Upper lobe of left lung (tissue), 6 donors: ENCODE measurements at places on chromosomes 16 and 17. TPM values are rescaled to one million over a fixed set of nuclear protein-coding genes. Genes with fewer than 3 reads are reported as not detected.

DNA sequence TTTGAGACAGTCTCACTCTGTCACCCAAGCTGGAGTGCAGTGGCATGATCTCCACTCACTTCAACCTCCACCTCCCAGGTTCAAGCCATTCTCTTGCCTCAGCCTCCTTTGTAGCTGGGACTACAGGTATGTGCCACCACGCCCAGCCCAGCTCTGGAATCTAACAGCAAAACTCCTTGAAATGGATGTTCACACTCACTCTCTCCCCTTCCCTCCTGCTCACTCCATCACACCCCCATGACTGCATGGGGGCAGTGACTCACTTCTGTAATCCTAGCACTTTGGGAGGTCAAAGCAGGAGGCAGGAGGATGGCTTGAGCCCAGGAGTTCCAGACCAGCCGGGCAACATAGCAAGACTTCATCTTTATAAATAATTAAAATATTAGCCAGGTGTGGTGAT is 11.1 kb upstream of the TFAP4 start:
- no peaks in the 10 kb centered on the region for H3K27me3 ChIP-seq
- H3K4me3 ChIP-seq: no peak overlapping the region
- DNase-seq: no peak
- peaks cover 11% of the 10 kb centered on the region for H3K4me1 ChIP-seq
- no peaks in the 10 kb centered on the region for H3K36me3 ChIP-seq
- no peak overlapping the region for H3K27ac ChIP-seq

GRCh38 chr17:28613931-28614381 is at the start of gene RSKR:
TSS of gene RSKR (minus strand) at chr17:28614185. CDS start at chr17:28614161, 24 bp downstream.
- H3K36me3 ChIP-seq: peaks cover 52% of the 10 kb centered on the region
- H3K27ac ChIP-seq: no peak within 1 kb of the TSS
- H3K27me3 ChIP-seq: no peaks in the 10 kb centered on the region
- DNase-seq: no peak

The ATP2C2 gene
- 68.3 TPM for total RNA-seq

GRCh38 chr17:71793518-71793917 is 327.3 kb upstream of the SOX9 start:
- no peaks in the 10 kb centered on the region for H3K36me3 ChIP-seq
- H3K4me3 ChIP-seq: no peak overlapping the region
- no peaks in the 10 kb centered on the region for H3K4me1 ChIP-seq
- no peak overlapping the region for H3K27ac ChIP-seq
- no peak for DNase-seq
- H3K27me3 ChIP-seq: no peaks in the 10 kb centered on the region

The CBX4 gene
- total RNA-seq: 26.1 TPM

- H3K27ac ChIP-seq: no peak overlapping the region
- no peak overlapping the region for H3K4me3 ChIP-seq
- H3K27me3 ChIP-seq: no peaks in the 10 kb centered on the region
- no peak for DNase-seq
- H3K36me3 ChIP-seq: peaks cover 59% of the 10 kb centered on the region
- H3K4me1 ChIP-seq: no peaks in the 10 kb centered on the region
These were observed 15.9 kb upstream of the CLEC18C start for GRCh38 chr16:70157477-70158260.

DNA sequence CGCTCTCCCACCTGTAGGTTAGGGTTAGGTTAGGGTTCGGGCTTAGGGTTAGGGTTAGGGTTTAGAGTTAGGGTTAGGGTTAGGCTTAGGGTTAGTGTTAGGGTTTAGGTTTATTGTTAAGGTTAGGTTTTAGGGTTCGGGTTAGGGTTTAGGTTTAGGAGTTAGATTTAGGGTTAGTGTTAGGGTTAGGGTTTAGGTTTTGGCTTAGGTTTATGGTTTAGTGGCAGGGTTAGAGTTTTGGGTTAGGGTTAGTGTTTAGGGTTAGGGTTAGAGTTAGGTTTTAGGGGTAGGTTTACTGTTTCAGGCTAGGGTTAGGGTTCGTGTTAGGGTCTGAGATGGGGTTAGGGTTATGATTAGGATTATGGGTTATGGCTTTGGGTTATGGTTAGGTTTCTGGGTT is 31.6 kb upstream of the ZCCHC14 start:
- H3K27me3 ChIP-seq: no peaks in the 10 kb centered on the region
- no peaks in the 10 kb centered on the region for H3K4me1 ChIP-seq
- no peak overlapping the region for H3K4me3 ChIP-seq

DNA sequence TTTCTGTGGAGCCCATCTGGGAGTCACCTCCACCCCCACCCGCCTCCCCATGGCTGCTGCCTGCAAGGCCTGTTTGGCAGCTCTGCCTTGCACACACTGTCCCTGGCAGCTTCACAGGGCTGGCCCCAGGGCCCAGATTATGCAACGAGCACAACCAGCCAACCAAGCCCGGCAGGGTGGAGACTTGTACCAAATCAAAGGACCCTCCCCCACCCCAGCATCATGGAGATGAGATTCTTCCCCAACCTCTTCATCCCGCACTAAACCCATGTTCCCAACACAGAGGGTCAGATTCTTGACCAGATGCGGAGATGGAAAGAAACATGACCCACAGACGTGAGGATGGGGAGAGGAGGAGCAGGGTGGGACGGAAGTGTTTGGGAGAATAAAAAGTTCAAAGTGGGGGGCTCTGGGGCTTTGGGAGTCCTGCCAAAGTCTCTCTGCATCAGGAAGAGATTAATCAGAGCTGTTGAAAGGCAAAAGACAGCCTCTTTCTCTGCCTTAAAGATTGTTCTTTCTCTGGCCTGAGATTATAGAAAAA is 3.8 kb downstream of the SMARCD2 start:
- peak overlapping the region; percentile 28 for H3K4me3 ChIP-seq
- H3K4me1 ChIP-seq: peaks cover 44% of the 10 kb centered on the region
- H3K27ac ChIP-seq: peak overlapping the region; percentile 97
- no peaks in the 10 kb centered on the region for H3K27me3 ChIP-seq
